ENCODE measurements at places on chromosomes 2 and 18. TPM values are rescaled to one million over a fixed set of nuclear protein-coding genes. Genes with fewer than 3 reads are reported as not detected.

Gene ITGA4
- 10.5 TPM for polyA plus RNA-seq

Gene APCDD1
- polyA plus RNA-seq: not detected

Gene DAPL1
- polyA plus RNA-seq: not detected

Gene CAMKMT
- polyA plus RNA-seq: 6.2 TPM

Gene ANKRD53
- polyA plus RNA-seq: 0.29 TPM

Gene LAMA1
- 0.11 TPM for polyA plus RNA-seq

Gene SERPINB4
- polyA plus RNA-seq: not detected

Gene FZD7
- polyA plus RNA-seq: 16.1 TPM

Gene FBLN7
- 4.4 TPM for polyA plus RNA-seq

Gene SETBP1
- 3.1 TPM for polyA plus RNA-seq

Gene ECEL1
- not detected for polyA plus RNA-seq

Gene SPATA3
- not detected for polyA plus RNA-seq

Gene SGPP2
- 0.03 TPM for polyA plus RNA-seq

Gene SPEG
- polyA plus RNA-seq: 98.3 TPM

Gene MAPK4
- 0.02 TPM for polyA plus RNA-seq

Gene IL36RN
- polyA plus RNA-seq: not detected

Gene C2orf68
- polyA plus RNA-seq: 24.3 TPM

Gene IL1R2
- polyA plus RNA-seq: 0.49 TPM

Gene LTBP1
- 564 TPM for polyA plus RNA-seq

Gene ZAP70
- polyA plus RNA-seq: 0.08 TPM

Gene GNAL
- 0.08 TPM for polyA plus RNA-seq

Gene SCN2A
- 7.3 TPM for polyA plus RNA-seq

Gene IL36B
- not detected for polyA plus RNA-seq

Gene SULT1C2
- not detected for polyA plus RNA-seq

Gene UGT1A3
- not detected for polyA plus RNA-seq

Gene GPBAR1
- polyA plus RNA-seq: 0.08 TPM

Gene RRM2
- polyA plus RNA-seq: 23.6 TPM

Gene ACMSD
- polyA plus RNA-seq: not detected

Gene LOXHD1
- not detected for polyA plus RNA-seq

Gene CRYBA2
- polyA plus RNA-seq: not detected

Gene SCLY
- 19.1 TPM for polyA plus RNA-seq

Gene IRS1
- 16.5 TPM for polyA plus RNA-seq

Gene RGPD3
- polyA plus RNA-seq: 0.05 TPM

Gene MATN3
- polyA plus RNA-seq: 4.0 TPM

Gene HOXD11
- not detected for polyA plus RNA-seq

Gene TXNDC2
- polyA plus RNA-seq: 0.06 TPM

Gene CROCC2
- polyA plus RNA-seq: not detected

Gene SP5
- not detected for polyA plus RNA-seq

Gene UNC80
- 1.3 TPM for polyA plus RNA-seq

Gene UCN
- polyA plus RNA-seq: 2.8 TPM

Gene ACTG2
- polyA plus RNA-seq: 0.10 TPM

Gene DYNC2LI1
- polyA plus RNA-seq: 26.6 TPM

Gene CFAP65
- polyA plus RNA-seq: 1.7 TPM

Gene FBXO48
- 0.30 TPM for polyA plus RNA-seq

Gene FTCDNL1
- not detected for polyA plus RNA-seq

Gene PRKRA
- 44.3 TPM for polyA plus RNA-seq

Gene POU3F3
- not detected for polyA plus RNA-seq

Gene AQP12B
- polyA plus RNA-seq: not detected

Gene CAVIN2
- 1.5 TPM for polyA plus RNA-seq

Data from SK-N-SH (cell line).